ENCODE measurements at places on chromosomes 4 and X. TPM values are rescaled to one million over a fixed set of nuclear protein-coding genes. Genes with fewer than 3 reads are reported as not detected.

PPBP gene
- total RNA-seq: not detected

- DNase-seq: no peak
- H3K27ac ChIP-seq: no peak overlapping the region
- H3K4me3 ChIP-seq: no peak overlapping the region
- H3K4me1 ChIP-seq: no peaks in the 10 kb centered on the region
Observed at GRCh38 chr4:113482325-113482724, 279.2 kb downstream of the CAMK2D start.

DNA sequence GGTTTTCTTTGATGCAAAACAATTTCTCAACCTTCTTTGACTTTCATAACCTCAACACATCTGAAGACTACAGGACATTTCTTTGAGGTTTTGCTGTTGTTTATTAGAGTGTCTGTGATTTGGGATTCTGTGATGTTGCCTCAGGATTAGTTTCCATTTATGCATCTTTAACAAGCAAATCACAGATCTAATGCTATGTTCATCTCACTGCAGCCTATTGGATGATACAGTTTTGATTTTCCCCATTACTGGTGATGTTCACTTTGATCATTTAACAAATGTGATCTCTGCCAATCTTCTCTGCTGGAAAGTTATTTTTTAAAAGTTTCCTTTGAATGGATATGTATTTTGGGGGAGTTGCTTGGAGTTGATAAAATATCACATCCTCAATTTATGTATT lies 624.9 kb upstream of the HS3ST1 start:
- H3K4me1 ChIP-seq: no peaks in the 10 kb centered on the region
- no peak overlapping the region for H3K4me3 ChIP-seq
- H3K36me3 ChIP-seq: no peaks in the 10 kb centered on the region
- no peaks in the 10 kb centered on the region for H3K27me3 ChIP-seq
- H3K27ac ChIP-seq: no peak overlapping the region
- no peak for DNase-seq

DNA sequence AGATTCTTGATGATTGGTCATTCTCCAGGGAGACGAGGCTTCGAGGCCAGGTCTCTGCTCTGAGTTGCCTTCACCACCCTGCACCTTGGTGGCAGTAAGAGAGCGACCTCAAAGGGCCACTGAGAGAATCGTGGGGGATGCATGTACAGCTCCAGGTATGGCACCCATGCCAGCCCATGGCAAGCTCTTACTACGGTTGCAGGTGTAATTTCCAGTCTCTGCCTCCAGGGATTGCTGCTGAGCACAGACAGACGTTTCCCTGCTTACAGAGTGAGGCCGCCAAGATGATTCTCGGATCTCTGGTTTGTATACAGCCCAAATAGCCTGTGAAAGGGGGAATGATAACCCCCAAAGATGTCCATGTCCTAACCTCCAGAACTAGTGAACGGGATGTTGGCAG lies 16.3 kb upstream of the DRD5 start:
- H3K27me3 ChIP-seq: no peaks in the 10 kb centered on the region
- no peak for DNase-seq
- H3K36me3 ChIP-seq: no peaks in the 10 kb centered on the region
- H3K4me3 ChIP-seq: no peak overlapping the region

DNA sequence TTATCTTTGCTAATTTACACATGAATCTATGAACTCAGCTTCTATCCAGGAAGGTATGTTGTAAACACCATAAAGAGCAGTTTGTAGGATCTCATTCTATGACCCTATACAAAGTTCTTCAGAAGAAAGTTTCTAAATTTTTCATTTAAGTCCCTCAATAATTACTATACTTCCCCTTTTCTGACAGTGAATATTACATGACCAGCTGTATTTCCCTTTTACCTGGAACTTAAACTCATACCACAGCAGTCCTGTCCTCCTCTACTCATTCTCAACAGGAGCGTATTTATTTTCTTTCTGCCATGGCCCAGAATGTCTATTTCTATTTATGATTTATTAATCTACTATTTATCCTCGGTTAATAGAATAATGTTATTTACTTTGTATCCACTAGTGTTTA lies 15.8 kb downstream of the RASGEF1B start:
- no peaks in the 10 kb centered on the region for H3K36me3 ChIP-seq
- no peak overlapping the region for H3K27ac ChIP-seq
- H3K4me1 ChIP-seq: no peaks in the 10 kb centered on the region
- no peak for DNase-seq

DNA sequence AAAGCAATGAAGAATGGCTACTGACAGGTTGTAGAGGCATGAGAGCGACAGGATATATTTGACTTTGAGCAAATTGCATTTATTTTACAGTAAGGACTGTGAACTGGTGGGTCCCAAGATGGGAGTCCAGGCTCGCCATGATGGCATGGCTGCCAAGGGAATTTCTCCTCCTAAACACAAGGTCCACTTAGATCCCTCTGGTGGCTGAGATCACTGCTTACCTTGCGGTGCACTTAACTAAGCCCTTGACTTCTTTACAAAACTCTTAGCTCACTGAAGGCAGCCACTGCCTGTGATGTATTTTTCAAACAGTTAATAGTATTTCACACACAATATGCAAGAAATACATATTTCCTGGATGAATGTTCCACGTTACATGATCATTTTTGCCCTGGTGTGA lies 50.3 kb upstream of the SORBS2 start:
- no peaks in the 10 kb centered on the region for H3K27me3 ChIP-seq
- no peaks in the 10 kb centered on the region for H3K36me3 ChIP-seq
- no peak overlapping the region for H3K4me3 ChIP-seq
- no peak overlapping the region for H3K27ac ChIP-seq

DNA sequence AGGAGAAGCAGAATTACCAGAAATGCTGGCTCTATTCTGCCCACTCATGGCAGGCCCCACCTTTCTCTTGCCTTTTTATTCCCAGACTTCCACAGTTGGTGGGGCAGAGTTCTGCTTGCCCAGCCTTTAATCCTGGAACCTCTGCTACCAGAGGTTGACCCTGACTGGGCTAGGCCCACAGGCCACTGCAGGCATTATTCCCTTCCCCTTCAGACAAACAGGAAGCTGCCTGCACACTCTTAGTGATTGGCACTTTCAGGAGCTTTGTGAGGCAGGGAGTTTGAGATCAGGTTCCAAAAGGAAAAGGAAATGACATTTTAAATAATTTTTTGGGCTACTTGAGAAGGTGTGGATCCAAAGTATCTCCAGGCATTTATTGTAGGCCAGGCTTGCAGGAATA lies 18.8 kb downstream of the MSN start:
- H3K27ac ChIP-seq: peak overlapping the region; percentile 16
- H3K27me3 ChIP-seq: no peaks in the 10 kb centered on the region
- H3K36me3 ChIP-seq: no peaks in the 10 kb centered on the region
- DNase-seq: no peak
- H3K4me1 ChIP-seq: peaks cover 65% of the 10 kb centered on the region
- no peak overlapping the region for H3K4me3 ChIP-seq

DNA sequence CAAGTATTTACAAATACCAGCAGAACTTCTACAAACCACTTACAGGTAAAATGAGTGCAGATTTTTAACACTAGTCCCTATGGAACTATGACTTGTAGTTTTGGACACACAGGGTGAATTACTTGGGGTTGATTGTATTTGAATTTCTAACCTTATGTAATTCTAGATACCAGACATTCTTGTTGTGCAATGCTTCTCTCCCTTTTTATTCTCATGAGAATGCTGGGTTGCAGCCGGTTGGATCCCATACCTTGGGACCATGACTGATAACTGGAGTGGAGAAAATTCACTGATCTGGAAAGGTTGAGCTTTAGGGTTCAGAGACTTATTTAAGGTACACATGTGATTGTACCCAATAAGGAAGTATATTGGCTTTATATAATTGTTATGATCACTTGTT lies 8.8 kb downstream of the TET2 start:
- DNase-seq: no peak
- H3K4me1 ChIP-seq: peaks cover 16% of the 10 kb centered on the region
- no peaks in the 10 kb centered on the region for H3K36me3 ChIP-seq
- H3K27me3 ChIP-seq: no peaks in the 10 kb centered on the region
- H3K27ac ChIP-seq: no peak overlapping the region
- H3K4me3 ChIP-seq: no peak overlapping the region

- H3K27ac ChIP-seq: no peak overlapping the region
- H3K4me3 ChIP-seq: no peak overlapping the region
- DNase-seq: no peak
- no peaks in the 10 kb centered on the region for H3K4me1 ChIP-seq
Observed at GRCh38 chr4:150264595-150265161, 186.4 kb downstream of the DCLK2 start.

DNA sequence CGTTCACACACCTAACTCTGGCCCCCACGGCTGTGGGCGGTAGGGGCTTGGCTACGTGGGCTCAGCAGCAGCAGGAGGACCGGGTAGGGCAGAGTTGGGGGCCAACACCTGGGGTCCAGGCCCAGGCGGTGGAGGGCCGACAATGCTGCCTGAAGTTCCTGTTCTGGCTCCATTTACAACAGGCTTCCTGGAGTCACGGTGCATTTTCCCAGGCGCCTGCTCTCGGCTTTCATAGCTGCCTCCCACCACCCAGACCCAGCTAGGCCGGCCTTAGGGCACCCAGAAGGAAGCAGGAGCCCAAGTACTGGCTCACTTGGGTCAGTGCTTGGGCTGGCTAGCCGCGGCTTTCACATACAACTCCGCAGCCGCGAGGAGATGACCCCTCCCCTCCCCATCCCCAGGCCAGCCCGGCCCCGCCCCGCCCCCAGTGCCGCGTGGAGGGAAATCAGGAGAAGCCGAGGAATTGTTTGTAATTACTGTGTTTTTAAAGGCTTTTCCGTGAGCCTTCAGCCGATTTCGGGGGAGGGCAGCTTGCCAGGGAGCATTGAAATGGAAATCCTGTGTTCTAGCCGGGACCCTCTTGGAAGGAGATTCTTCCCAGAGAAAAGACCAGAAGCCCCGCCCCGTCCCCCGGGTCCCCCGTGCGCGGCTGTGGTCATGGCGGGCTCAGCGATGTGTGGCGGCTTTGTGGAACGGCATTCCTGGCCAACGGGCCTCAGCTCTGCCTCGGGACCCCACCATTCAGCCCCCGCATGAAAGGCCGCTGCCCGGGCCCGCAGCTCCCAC lies 28.5 kb downstream of the PJA1 start:
- H3K27ac ChIP-seq: peak overlapping the region; percentile 75
- no peak for DNase-seq
- H3K27me3 ChIP-seq: no peaks in the 10 kb centered on the region
- H3K4me3 ChIP-seq: peak overlapping the region; percentile 12
- peaks cover 4% of the 10 kb centered on the region for H3K4me1 ChIP-seq

GRCh38 chr4:25320773-25321172 lies 8.2 kb downstream of the ZCCHC4 start:
- no peaks in the 10 kb centered on the region for H3K36me3 ChIP-seq
- H3K27me3 ChIP-seq: no peaks in the 10 kb centered on the region
- DNase-seq: no peak
- no peak overlapping the region for H3K4me3 ChIP-seq
- no peaks in the 10 kb centered on the region for H3K4me1 ChIP-seq

GRCh38 chrX:6695717-6696116 lies 160.8 kb upstream of the VCX3A start:
- no peaks in the 10 kb centered on the region for H3K4me1 ChIP-seq
- H3K27ac ChIP-seq: no peak overlapping the region
- DNase-seq: no peak
- H3K27me3 ChIP-seq: no peaks in the 10 kb centered on the region

- no peaks in the 10 kb centered on the region for H3K36me3 ChIP-seq
- no peak for DNase-seq
- peaks cover 15% of the 10 kb centered on the region for H3K27me3 ChIP-seq
- H3K4me3 ChIP-seq: no peak overlapping the region
Observed at GRCh38 chr4:16079046-16079445, 4.8 kb downstream of the PROM1 start.

DNA sequence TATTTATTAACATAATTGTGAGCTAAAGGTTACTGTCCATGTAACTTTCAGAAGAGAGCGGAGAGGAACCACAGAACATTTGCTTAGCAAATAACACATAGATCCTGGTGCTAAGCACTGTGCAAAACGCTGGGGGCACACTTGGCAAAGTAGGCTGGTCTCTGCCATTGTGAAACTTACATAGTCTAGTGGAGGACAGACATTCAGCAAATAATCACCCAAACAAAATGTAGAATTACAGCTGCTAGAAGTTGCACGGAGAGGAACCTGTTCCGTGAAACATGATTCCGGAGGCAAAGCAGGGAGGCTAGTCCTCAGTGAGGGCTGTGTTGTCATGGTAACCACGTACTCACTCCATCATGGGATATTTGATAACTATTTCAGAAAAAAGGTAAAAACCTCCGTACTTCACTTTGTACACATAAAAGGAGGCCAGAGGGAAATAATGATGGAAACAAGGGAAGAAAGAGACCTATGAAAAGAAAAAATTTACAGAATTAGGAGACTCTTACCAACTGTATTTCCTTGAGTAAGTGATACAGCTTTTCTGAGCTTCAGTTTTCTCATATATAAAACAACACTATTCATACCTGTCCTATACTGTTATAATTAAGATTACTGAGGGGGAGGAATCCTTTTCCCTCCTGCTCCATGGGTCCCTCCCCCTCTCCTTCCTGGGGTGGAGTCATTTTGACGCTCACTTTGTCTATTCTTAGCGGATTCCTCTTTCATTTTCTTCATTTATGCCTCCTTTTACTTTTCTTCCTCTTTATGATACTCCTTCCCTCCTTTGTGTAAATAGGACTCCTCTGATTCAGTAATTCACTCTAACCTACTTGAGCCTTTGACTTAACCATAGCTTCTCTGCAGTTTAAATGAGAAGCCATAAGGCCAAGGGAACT lies 825 bp upstream of the RASGEF1B start:
- H3K4me3 ChIP-seq: peak overlapping the region; percentile 57
- peak overlapping the region; percentile 89 for H3K27ac ChIP-seq
- no peaks in the 10 kb centered on the region for H3K36me3 ChIP-seq
- H3K27me3 ChIP-seq: no peaks in the 10 kb centered on the region
- H3K4me1 ChIP-seq: peaks cover 29% of the 10 kb centered on the region

DNA sequence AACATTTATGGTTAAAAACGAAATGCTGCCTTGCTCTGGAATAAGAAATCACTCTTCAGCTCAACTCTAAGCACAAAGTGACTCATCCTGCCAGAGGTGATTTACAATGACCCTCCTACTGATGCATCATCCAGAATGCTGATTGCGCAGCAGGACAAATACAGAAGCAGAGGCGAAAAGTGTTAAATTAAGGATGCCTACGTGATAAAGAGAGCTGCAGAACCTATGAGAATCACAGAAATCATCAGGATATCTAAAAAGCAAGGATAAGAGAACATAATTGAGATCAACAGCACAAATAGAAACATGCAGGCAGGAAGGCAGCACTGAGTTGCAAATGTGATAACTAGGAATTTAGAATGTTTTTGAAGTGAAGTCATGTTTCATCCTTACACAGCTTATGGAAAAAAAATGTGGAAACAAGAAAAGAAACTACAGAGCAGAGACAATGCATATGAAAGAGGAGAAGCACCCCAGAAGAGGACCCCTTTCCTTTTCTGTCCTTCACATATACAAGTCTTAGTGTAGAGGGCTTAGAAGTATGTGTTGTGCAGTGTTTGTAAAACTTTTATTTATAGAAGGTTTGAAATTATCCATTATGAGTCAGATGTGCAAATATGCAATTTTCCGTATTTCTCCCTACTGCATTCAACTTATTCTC lies 188.4 kb downstream of the SLC7A11 start:
- peaks cover 22% of the 10 kb centered on the region for H3K4me1 ChIP-seq
- no peaks in the 10 kb centered on the region for H3K36me3 ChIP-seq
- no peak overlapping the region for H3K4me3 ChIP-seq
- no peaks in the 10 kb centered on the region for H3K27me3 ChIP-seq

GRCh38 chr4:1516881-1517480 lies 110.7 kb upstream of the NKX1-1 start:
- no peak overlapping the region for H3K27ac ChIP-seq
- H3K4me3 ChIP-seq: no peak overlapping the region
- H3K36me3 ChIP-seq: no peaks in the 10 kb centered on the region
- peaks cover 7% of the 10 kb centered on the region for H3K4me1 ChIP-seq
- H3K27me3 ChIP-seq: no peaks in the 10 kb centered on the region
